Amniotic stem cell (primary cell): ENCODE measurements at places on chromosomes 5 and 9.

- no peak for DNase-seq
These were observed 33.4 kb downstream of the SLCO4C1 start for GRCh38 chr5:102262688-102263087.

DNA sequence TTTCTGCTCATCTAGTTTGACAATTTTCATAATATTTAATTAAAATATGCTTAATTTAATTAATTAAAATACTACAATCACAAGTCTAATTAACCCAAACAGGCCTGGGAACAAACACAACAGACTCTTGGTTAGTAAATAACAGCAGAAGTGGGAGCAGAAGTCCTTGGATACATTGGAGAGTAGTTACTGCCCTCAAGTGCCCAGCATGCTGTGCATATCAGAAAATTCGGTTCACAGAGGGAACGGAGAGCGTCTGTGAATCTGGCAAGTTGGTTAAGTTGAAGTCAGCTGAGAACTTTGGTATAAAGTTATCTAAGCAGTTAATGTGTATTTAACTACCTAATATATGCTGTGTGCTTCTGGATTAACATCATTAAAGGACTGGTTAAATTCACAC, 87.0 kb upstream of the ATG10 start:
- no peak for DNase-seq

DNA sequence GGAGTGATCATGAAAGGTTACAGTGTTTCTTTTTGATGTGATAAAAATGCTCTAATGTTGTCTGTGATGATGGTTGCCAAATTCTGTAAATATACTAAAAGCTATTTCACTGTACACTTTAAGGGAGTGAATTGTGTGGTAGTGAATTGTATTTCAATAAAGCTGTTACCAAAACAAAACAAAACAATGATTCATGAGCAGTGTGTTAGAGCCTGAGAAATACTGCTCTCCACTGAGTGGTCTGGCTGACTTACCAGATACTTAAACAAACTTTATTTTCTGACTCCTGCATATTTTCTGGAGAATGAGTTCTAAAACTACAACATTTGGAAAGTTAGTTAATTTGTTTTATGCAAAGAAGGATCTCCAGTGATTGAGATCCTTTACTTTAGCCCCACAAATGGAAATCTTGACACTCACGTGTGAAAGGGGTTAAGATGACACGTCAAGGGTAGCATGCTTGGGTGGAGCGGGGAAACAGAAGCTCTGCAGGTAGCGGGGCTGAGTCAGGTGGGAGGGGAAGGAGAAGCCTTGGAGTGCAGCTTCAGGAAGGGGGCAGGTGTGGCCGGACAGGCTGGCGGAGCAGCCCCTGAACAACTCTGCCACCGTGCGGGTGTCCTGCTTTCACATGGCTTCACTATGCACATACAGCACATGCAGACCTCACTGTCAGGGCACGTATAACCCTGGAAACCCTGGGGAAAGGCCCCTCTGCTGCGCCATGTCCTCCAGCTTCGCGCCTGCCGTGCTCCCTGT, 256.7 kb downstream of the IRX1 start:
- DNase-seq = no peak

GRCh38 chr9:121564504-121565260, 65.0 kb upstream of the GGTA1 start:
- no peak for DNase-seq

GRCh38 chr9:115957585-115957984, 196.0 kb upstream of the PAPPA start:
- DNase-seq = no peak

- DNase-seq = no peak
These were observed 197.7 kb downstream of the NTRK2 start for GRCh38 chr9:84867186-84867585.

- DNase-seq = no peak
These were observed 769.9 kb upstream of the ADAMTS16 start for GRCh38 chr5:4370218-4370617.

DNA sequence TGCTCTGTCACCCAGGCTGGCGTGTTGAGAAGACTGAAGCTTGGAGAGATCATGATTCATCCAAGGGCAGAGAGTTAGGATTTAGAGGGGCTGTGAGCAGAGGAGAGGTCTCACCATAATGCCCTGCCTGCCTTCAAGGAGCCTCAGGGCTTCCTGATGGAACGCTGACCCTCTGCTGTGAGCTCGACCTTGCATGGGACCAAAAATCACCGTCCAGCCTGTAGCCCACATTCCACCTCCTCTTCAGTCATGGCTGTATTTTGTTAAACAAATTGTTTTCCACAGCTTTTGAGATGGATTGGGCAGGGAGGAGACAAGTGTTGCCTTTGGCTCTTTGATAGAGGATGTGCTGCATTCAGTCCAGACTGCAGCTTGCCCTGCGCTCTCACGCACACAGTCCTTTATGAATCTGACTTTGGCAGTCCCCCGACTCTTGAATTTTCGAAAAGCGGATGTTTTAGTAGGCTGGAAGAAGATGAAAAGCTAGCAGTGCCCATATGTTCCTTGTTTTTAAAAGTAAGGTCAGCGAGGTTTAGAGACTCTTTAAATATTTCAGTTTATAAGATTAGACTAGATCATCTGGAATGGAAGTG, 79.5 kb downstream of the MVB12B start:
- no peak for DNase-seq

- DNase-seq = no peak
These were observed 54.3 kb downstream of the NR6A1 start for GRCh38 chr9:124716808-124717207.

DNA sequence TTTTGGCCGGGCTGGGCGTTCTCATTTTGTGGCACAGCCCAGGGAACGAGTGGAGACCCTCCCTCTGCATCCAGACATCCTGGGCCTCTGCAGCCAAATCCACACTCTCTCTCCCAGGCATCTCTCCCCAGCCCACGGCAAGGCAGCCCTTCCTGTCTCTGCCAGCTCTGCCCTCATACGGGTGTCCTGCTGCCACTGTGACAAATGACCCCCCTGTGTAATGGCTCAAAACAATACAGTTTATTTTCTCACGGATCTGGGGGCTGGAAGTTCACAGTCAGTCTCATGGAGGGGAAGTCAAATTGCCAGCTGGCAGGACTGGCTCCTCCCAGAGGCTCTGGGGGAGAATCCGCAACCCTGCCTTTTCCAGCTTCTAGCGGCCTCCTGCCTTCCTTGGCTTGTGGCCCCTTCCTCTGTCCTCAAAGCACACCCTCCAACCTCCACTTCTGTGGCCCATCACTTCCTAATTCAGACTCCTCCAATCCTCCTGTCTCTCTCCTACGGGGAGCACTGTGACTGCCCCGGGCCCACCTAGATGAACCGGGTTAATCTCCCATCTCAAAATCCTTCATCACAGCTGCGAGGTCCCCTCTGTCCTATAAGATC, 70.2 kb upstream of the COL5A1 start:
- DNase-seq = no peak

DNA sequence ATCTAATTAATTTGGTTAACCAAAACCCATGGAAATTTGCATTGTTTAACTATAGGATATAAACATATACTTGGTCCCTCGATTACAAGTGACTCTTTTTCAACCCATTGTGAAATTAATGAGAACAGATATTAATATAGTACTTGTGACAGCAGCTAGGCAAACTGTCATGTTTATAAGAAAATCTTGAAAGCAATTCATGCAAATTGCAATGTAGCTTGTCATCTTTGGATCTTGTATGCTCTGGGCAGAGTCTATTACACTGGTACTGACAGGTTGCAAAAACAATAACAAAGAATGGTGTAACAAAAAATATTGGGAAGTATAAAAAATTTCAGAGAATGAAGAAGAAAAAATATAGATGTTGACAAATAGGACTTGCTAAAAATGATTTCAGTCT, 941.0 kb downstream of the DNAH5 start:
- no peak for DNase-seq

DNA sequence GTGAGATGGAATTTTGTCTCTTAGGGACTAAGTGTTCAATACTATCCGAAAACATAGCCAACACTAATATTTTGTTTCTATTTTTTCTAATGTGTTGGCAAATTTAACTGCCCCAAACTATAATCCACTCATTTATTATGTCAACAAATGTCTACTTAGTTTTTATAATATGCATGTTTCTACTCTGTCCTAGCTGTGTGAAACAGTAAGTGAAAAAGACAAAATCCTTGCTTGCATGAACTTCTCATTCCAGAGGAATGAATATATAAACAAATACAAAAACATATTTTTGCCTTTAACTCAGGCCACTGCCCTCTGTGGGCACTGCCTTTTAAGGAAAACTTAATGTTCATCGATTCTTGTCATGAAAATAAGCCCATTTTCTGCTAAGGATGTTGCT, 1275.4 kb upstream of the CDH18 start:
- no peak for DNase-seq

DNA sequence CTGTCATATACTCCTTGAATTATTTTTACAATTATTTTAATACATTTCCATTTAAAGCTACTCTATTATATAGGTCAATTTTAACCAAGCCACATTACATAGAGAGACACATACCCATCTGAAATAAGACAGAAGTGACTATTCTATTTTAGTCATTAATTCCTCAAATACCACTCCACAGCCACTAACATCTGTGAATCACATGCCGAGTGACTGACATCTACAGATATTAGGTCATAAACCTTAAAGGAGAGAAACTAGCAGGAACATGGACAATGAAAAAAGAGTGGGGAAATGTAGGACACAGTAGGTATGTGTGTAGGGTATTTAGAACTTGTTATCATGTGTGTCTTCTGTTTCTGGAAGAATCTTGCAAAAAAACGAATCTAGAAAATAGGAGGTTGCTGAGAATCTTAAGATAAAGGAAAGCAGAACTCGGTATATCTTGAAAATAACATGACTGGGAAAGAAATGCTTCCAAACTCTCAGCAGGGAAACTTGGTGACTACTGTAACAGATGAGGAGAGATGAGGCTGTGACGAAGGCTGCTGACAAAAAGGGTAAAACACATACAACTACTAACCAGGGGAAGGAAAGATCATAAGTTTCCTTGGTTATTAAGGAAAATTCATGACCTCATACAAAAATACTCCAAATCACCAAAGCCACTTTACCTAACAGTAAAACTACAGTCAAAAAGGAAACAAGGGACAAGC, 84.6 kb downstream of the PLPP1 start:
- no peak for DNase-seq

GRCh38 chr9:125121146-125121545, 22.2 kb downstream of the SCAI start:
- no peak for DNase-seq

DNA sequence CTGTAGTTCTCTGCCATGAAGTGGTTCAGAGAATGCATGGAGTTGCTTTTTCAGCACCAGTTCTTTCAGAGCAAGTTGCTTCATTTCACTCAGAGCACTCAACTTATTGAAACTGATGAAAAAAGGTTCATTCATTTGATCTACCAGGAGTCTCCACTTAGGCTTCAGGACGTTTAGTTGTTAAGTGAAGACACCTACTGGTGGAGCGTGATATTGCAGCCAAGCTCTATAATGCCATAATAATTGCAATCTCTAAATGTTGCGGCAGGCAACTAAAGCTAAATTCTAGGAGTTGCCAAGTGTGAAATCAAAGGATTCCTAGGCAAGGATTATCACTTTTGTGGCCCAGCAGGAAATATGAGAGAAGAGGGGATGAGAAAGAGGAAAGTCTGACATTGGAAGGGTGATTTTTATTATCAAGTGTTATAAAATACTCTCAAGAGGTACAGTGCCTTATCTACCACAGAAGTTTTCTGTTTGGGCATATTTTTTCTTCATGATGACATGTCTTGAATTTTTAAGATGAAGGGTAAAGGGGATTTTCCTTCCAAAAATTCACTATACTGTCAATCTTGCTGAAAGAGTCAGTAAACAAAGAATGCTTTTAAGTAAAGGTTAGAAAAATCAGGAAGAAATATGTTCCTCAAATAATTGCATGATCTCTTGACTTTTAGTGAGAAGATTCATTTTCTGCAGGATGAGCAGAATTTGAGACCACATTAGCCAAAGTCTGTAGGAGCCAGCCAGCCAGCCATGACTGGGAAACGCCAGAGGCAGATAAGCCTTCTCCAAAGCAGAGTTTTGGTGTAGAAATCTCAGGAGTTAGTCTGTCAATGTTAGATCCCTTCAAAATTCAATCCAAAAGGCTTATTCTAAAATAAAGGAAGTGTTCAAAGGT, 83.4 kb downstream of the SH3PXD2B start:
- no peak for DNase-seq

DNA sequence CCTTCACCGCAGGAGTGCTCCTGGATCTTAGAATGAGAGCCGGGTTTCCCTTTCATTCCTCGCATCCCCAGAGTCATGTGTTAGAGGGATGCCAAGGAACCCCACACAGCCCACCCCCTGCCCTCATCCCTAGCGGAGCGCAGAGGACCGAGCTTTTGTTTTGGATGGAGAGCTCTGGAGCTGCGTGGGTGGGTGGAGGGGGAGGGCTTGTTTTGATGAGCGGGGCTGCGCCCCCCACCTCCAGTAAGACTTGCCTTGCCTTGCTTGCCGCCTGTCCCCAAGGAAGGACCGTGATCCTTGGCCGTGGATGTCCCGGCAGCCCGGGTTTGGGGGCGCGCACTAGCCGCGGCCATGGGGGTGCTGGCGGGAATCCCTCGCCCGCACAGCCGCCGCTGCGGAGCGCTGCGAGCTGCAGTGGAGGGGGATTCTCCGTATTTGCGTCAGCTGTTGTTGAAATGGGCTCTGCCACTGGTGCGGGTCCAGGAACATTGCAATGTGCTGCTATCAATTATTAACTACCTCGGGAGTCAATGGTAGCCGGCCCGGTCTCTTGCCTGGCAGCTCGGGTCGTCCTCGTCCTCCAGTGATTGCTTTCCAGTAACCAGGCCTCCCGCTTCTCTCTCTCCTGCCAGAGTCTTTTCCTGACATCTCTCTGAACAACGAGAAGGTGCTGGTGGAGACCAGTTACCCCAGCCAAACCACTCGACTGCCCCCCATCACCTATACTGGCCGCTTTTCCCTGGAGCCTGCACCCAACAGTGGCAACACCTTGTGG, 1.0 kb downstream of the EGR1 start:
- no peak for DNase-seq

- DNase-seq = no peak
These were observed 68.4 kb upstream of the NR3C1 start for GRCh38 chr5:143471666-143472464.

GRCh38 chr9:127838375-127839078, 15.9 kb downstream of the ENG start:
- peak; percentile 80 for DNase-seq

- no peak for DNase-seq
These were observed 344.1 kb upstream of the RPS23 start for GRCh38 chr5:82622205-82622604.

- DNase-seq = no peak
These were observed 1076.5 kb upstream of the ARRDC3 start for GRCh38 chr5:92459654-92460053.

GRCh38 chr5:124754206-124754927, 7.9 kb upstream of the ZNF608 start:
- no peak for DNase-seq

DNA sequence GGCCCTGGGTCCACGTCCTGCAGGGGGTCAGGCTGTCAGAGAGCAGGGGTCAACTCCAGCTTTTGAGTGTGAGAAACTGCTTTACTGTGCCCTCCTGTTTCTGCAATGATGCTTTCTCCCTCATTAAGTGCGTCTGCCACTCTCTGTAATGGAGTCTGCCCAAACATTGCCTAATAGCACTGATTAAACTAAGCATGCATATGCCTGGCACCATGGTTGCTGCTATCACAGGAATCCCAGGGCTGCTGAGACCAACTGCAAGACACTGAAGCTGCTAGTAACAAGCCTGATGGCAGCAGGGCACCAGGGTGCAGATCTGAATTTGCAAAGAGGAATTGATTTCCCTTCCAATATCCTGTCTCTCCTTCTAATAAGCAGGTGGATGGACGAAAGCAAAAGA, 125.3 kb downstream of the SLC24A2 start:
- DNase-seq = no peak

GRCh38 chr9:133713150-133713959, 24.8 kb downstream of the SARDH start:
- no peak for DNase-seq
